ENCODE measurements at places on chromosomes 12 and 14.

GRCh38 chr12:51253276-51253675, 14.7 kb downstream of the DAZAP2 start:
- no peak for DNase-seq

- DNase-seq = no peak
Measured at GRCh38 chr14:44736326-44736725, 225.4 kb downstream of the KLHL28 start.

GRCh38 chr12:46470036-46470627, 97.6 kb upstream of the SLC38A2 start:
- no peak for DNase-seq

DNA sequence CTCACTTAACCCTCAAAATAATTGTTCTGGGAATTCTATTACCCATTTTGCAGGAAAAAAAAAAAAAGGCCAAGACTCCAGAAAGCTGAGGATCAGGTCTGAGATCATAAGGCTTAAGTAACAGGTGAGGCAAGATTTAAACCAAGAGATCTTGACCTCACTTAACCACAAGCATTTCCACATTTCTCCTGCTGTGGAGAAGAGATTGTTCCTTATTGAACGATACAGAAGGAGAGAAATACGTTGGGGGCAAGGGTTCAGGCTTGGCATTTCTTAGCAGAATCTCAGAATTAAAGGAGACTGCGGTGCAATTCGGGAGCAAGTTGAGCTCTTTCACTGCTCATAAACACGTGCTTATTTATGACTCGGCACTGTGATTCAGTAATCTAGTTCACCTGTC, 885.3 kb upstream of the TMEM132C start:
- no peak for DNase-seq

- no peak for DNase-seq
Measured at GRCh38 chr12:2800046-2800570, 5.3 kb downstream of the FKBP4 start.

DNA sequence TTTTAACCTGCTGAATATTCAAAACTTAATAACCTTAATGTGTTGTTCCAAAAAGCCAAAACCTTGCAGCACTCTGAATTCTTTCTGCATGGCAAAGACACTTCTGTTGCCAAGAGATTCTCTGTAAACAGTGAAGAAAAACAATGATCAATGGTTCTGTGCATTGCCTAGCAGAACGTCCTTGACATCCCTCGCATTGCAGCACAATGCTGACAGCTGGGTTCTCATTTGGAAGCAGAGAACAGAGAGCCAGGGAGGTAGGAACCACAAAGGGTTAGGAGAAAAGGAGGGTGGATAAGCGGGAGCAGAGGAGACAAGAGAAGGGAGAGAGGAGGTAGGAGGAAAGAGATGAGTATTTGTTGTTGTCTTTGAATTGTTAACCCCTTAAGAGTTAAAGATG, 501.1 kb downstream of the NAV3 start:
- DNase-seq = no peak

DNA sequence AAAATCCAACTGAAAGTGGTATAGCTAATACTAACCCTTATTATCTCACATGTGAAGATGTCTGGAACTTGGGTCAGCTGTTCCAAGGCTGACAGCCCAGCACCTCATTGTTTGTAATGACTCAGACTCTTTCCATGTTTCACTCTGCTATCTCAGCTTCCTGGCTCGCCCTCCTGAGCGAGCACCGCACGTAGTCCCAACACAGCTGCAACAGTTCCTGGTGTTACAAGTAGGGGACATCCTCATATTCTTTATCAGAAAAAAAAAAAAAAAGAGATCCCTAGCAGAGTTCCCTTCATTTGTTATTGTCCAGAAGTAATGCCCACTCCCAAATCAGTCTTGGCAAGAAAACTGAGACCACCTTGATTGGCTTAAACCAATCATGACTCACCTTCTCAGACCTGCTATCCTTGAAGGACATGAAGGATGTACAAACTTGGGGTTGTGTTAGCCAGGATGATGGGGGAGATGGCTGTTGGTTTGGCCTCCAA, 92.5 kb downstream of the ADCK1 start:
- DNase-seq = no peak

DNA sequence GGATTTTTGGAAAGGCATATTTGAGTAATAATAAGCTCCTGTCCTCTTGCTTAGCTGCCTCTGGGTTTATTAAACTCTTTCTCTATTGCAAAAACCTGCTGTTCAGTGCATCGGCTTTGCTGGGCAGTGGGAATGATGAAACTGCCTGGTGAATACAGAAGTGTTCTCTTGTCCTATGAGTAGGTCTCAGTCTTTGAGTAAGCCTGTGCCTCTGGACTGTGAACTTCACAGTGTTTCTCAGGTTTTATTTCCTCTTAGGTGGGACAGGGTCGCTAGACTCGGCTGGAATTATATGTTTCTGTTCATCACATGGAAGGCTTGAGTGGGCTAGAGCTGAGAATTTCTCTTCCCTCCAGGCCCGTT, 46.4 kb downstream of the CRADD start:
- no peak for DNase-seq

- no peak for DNase-seq
Measured at GRCh38 chr14:59096303-59096702, 92.2 kb upstream of the DAAM1 start.

DNA sequence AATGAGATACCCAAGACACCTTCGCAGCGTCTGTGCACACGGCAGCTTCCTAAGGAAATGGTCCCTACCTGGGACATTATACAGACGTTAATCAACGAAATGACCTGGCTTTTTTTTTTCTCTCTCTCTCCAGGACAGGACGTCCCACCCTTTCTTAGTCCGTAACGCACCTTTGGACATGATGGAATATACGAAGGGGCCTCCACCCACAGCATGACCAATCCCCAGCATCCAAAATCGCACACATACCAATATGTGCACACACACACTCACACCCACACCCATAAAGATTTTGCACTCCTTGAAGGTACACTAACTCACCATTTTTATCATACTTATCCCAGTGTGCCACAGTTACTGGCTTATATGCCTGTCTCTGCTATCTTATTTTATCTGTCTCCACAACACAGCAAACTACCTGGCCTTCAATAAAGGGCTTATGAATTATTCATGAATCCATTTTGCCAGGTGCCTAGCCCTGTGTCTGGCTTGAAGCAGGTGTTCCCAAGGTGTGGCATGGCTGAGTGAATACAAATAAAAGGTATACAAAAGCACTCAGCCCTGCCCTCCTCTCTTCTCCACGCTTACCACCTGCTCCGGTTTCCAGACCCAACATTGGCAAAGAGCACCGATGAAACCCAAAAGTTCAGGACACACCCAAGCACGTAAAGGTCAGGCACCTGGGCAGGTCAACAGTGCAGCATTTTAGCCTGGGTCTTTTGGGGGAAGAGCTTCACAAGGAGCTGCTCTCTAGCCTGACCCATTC, 2.2 kb downstream of the SCNN1A start:
- no peak for DNase-seq

GRCh38 chr14:68254669-68255527, 435.3 kb downstream of the RAD51B start:
- DNase-seq = no peak

DNA sequence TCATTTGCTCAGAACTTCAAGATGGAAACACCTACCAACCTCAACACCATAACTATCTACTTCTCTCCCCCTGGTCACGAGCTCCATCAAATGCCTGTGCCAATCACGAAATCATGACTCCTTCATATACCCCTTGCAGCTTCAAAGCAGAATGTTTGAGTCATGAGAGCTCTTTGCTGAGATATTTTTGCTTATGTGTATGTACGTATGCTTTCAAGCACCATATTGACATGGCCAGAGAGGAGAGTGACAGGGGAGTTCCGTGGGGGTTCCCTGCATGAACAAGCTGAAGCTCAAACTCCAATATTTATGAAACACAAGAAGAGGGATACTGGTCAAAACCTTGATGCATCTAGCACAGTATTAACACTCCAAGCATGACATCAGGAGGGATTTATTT, 374.4 kb downstream of the DPF3 start:
- DNase-seq = peak; percentile 6

DNA sequence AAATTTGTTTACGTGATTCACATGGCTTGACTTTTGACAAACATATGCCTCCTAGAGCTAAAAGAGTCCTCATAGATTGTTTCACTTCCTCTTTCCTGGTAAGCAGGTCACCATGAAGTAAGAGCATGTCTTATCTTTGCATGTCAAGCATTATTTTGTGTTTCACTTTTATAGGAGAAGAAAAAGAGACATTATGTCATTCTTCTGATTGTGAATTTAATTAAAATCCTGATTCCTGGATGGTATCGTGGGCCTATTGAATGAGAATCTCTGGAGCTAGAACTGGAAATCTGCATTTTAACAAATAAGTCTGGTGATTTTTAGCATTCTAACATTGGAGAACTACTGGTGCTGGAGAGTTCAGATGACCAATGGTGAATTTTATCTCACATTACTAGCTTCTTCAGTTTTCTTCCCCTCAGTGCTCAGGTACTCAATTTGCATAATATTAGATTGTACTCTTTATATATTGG, 218.6 kb upstream of the ATP2B1 start:
- no peak for DNase-seq

- peak; percentile 61 for DNase-seq
Measured at GRCh38 chr14:68896132-68896531, 83.0 kb downstream of the ACTN1 start.

GRCh38 chr12:98951406-98951805, 306.3 kb downstream of the APAF1 start:
- DNase-seq = no peak

DNA sequence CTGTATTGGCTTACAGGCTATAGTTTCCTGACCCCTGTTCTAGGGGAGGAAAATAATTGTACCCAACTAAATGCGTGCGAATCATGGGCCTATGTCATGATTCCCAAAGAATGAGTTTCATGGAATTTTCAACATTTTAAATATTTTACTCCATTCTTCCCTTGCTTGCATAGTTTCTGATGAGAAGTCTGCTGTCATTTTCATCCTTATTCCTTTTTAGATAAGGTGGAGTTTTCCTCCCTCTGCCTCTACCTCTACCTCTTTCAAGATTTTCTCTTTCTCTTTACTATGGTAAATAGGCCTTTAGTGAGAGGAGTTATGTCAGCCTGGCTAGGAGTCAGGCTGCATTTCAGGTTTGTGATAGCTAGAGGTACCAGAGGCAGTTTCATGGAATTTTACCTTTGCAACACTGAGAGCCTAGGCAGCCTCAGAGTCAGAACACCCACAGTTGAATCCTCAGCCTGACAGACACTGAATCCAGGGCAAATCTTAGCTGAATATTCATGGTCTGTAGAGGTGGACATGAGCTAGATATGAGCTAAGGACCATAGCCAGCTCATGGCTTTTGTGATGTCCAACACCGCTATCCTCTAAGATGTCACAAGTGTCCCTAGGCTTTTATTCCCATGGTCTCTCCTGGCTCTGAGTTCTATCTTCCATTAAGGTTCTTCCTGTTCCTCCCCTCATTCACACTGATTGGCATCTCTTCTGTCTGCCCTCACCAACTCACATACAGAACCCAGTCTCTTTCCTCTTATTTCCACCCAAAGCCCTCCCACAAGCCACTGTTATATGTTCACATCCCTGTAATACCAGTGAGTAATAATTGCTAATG, 6.0 kb downstream of the SERPINA3 start:
- DNase-seq = no peak

GRCh38 chr14:22997676-22998323, 12.1 kb downstream of the C14orf93 start:
- DNase-seq = no peak

GRCh38 chr12:110556705-110557104, 26.4 kb downstream of the PPTC7 start:
- no peak for DNase-seq

GRCh38 chr12:68276402-68276930, 23.1 kb upstream of the IL22 start:
- DNase-seq = no peak

DNA sequence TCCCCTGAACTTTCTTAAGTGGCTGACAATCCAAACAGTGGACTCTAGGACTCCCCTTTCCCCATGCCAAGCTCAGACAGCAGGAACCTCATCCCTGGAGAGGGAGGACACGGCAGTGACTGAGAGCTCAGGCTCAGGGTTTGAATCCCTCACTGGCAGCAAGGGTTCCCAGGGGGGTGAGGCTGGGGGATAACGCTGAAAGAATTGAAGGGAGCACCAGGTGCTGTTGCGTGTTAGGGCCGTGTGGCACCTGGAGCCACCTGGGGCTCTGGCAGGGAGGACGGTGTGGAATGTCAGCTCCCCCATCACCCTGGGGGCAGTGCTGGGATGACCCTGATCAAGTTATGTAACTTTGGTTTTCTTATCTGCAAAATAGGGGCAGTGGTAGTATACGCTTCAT, 40.1 kb downstream of the ANO2 start:
- peak; percentile 45 for DNase-seq

DNA sequence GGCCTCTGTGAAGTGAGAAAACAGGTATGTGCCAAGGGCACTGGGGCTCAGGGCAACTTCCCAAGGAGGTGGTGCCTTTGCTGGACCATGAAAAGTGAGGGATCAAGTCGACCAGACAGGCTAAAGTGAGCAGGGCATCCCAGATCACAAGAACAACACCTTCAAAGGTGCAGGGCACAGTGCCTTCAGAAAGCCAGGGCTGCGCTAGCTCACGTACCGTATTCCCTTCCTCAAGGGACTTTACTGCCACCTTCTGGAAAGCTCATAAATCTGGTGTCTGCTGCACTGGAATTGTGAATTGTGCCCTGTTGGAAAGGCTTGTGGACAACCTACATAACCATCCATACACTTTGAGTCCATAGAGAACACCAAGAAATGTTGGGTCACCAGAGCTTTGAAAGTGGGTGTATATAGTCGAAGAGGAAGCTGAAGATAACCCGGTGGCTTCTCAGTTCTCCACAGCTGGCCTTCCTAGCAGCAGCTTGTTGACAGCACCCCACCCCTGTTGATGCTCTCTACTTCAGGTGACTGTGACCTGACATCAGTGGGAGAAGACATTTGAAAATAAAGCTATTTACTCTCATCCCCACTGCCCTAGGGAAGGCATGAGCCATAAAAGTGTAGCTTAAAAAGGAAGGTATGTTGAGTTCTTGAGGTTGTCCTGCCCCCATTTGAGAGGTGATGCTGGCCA, 24.5 kb downstream of the FIGNL2 start:
- peak; percentile 81 for DNase-seq

DNA sequence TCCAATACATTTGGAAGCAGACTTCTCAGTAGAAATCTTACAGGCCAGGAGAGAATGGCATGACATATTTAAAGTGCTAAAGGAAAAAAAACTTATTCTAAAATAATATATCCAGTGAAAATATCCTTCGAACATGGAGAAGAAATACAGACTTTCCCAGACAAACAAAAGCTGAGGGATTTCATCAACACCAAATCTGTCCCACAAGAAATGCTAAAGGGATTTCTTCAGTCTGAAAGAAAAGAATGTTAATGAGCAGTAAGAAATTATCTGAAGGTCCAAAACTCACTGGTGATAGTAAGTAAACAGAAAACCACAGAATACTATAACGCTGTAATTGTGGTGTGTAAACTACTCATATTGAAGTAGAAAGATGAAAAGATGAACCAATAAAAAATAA, 103.9 kb downstream of the INSM2 start:
- DNase-seq = no peak

DNA sequence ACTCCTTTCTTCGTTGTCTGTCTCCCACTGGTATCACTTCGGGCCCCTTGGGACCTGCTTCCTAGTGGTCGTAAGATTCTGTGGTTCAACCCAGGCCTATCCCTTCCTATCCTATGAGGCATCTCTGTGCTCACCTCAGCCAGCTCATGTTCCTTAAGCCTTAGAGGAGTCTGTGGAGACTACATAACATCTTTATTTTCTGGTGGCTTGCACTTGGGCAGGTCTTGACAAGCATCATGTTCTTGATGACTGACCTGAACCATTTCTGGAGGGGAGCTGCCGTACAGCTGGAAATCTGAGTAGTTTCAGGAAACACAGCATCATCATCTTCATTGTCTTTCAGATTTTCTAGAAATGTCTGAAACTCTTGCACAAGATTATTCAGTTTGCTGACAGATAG, 69.3 kb downstream of the PPFIBP1 start:
- no peak for DNase-seq

All from islet precursor cell (in vitro differentiated cells).